Cardiac septum (tissue), 1 donor: ENCODE measurements at places on chromosomes 3 and 15. TPM values are rescaled to one million over a fixed set of nuclear protein-coding genes. Genes with fewer than 3 reads are reported as not detected.

The ITGA11 gene
- total RNA-seq = 9.3 TPM

The CAV3 gene
- 24.8 TPM for total RNA-seq

The GLT8D1 gene
- total RNA-seq = 29.1 TPM

The APBA2 gene
- total RNA-seq = 0.57 TPM

The PIERCE2 gene
- 3.2 TPM for total RNA-seq

The SNUPN gene
- total RNA-seq = 13.6 TPM

The SUSD5 gene
- total RNA-seq = 0.78 TPM

The IRAK2 gene
- total RNA-seq = 1.9 TPM

The FETUB gene
- total RNA-seq = not detected

The PARP16 gene
- total RNA-seq = 4.7 TPM

The LRRC49 gene
- 83.2 TPM for total RNA-seq

The PRSS50 gene
- total RNA-seq = 0.78 TPM

The C3orf49 gene
- not detected for total RNA-seq

The SNX22 gene
- 1.5 TPM for total RNA-seq

The B4GALT4 gene
- total RNA-seq = 13.2 TPM

The CYP8B1 gene
- total RNA-seq = not detected

The SEMA3G gene
- total RNA-seq = 15.3 TPM

The MKRN2OS gene
- 0.48 TPM for total RNA-seq

The EFCC1 gene
- 1.7 TPM for total RNA-seq

The TGM4 gene
- not detected for total RNA-seq

The CAND2 gene
- 62.6 TPM for total RNA-seq

The GOLGA8S gene
- 1.1 TPM for total RNA-seq

The LMOD3 gene
- total RNA-seq = 117 TPM

The CNBP gene
- total RNA-seq = 458 TPM

The STIMATE gene
- 11.2 TPM for total RNA-seq

The CLDN18 gene
- not detected for total RNA-seq

The SH3BP5 gene
- 11.4 TPM for total RNA-seq

The ZMYND10 gene
- total RNA-seq = 0.35 TPM

The CPLX3 gene
- 0.67 TPM for total RNA-seq

The RASL12 gene
- 11.5 TPM for total RNA-seq

The SPESP1 gene
- total RNA-seq = 1.8 TPM

The COL7A1 gene
- total RNA-seq = 26.5 TPM

The CNTN3 gene
- 1.3 TPM for total RNA-seq

The AP2M1 gene
- total RNA-seq = 317 TPM

The TMEM40 gene
- 0.54 TPM for total RNA-seq
